ENCODE measurements at places on chromosomes 1 and 21.

DNA sequence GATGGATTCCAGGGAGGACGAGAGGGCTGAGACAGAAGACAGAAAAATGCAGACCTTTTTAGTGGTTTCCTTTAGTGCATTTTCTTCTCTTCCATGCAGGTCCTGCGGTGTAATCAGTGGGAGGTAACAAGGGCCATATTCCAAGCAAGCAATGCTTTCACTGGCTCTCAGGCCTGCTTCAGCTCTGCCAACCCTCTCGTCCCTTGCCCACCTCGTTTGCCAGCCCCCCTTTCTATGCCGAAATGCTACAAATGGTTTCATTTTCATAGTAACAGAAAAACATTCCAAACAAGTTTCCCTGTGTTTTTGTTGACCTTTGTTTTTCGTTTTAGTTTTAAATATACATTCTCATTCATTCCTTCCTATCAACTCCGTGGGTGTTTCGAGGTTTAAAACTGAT lies 443.1 kb downstream of the TTLL7 start:
- no peak for DNase-seq

DNA sequence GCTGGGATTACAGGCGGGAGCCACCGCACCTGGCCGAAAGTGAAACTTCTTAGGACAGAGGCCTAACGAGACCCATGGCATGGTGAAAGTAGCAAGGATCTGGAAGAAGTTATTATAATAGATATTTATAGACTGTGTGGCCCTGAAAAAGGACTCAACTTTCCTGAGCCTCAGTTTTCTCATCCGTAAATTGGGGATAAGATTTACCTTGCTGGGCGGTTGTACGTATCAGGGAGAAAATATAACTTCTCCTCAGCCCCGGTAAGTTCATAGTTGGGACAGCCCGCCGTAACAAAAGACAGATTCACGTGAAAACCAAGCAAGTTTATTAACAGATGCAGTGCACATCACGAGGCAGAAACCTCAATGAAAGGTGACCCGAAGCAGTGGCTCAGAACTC lies 5.5 kb upstream of the PIK3CD start:
- no peak for DNase-seq

DNA sequence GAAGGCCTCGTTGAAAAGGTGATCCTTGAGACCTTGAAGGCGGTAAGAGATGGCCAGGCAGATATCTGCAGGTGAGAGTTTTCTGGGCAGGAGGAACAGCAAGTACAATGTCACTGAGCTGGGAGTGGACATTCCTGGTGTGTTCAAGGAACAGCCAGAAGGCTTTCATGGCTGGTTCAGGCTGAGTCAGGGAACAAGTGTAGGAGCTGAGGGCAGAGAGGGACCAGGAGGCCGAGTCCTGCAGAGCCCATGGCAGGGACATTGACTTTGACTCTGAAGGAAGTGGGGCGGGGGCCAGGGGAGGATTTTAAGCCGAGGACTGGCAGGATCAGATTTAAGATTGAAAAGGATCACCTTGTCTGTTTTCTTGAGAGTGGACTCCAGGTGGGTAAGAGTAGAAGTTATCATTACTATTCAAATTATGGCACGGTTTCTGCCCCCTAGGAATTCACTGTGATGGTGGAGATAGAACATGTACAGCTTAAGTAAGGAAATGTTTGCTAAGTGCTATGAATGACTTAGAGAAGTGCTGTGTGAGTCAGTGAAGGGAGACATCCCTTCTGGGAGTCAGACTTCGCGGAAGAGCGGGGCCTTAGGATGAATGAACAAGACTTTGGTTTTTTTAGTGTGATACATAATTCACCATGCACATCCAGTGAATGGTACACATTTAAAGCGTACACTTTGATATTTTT lies 202.3 kb downstream of the KIF26B start:
- no peak for DNase-seq

DNA sequence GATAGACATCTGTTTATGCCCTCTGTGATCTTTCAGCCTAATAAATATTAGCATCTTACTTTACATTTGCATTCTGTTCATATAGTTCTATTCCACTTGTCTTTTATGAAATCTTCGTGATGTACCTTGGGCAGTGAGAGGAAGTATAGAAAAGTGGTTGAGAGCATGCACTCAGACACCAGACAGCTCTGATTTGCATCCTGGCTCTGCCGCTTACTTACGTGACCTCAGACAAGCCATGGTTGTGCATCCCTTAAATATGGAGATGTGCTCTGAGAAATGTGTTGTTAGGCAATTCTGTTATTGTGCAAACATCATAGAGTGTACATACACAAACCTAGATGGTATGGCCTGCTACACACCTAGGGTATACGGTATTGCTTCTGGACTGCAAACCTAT lies 22.9 kb downstream of the OVGP1 start:
- no peak for DNase-seq

GRCh38 chr1:9687120-9687873 lies 35.8 kb downstream of the PIK3CD start:
- peak; percentile 34 for DNase-seq

- DNase-seq, result no peak
Observed at GRCh38 chr1:39666772-39667171, 5.1 kb downstream of the NT5C1A start.

DNA sequence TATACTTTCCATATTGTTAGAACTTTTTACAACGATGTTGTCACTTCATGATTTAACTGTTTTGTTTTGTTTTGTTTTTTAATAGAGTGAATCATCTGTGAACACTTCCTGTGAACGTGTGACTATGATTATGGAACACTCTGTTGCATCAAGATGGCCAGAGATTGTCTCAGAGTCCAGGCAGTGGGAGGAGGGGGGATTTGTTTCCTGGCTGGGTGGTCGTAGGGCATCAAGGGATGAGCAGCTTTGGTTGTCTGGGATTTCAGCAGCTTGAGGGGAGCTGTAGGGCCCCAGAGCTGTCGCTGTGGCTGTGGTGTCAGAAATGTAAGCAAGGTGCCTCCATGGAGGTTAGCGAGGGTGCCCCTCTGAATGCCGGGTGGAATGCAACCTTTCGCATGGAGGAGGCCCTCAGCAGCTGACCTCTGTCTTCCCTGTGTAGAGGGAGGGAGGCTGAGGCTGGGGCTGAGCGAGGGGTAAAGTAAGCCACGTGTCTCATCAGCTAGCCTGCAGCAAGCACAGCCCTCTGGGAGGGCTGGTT lies 21.4 kb downstream of the NEK2 start:
- no peak for DNase-seq

- DNase-seq, result no peak
Observed at GRCh38 chr1:88399690-88400089, 284.4 kb upstream of the PKN2 start.

DNA sequence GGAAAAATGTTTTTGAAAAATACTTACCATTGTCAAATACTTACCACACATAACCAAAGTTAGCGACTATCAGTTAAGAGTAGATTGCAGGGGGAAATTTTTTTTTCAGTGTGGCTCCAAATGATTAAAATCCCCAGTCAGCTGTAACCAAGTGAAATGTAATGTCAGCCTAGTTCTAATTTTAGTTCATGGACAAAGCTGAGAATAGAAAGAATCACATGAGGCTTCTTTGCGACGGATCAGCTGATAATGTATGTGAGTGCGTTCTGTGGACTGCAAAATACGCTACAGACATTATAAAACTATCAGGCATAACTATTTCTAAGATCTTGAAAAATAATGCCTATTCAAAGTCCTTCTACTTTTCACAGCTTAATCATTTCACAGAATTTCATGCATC lies at the start of gene LRRC39:
Gene LRRC39, minus strand, starts transcription at position 166 of the 400 bp plus-strand sequence. CDS start 9,740 bp downstream, outside the sequence.
- no peak for DNase-seq

DNA sequence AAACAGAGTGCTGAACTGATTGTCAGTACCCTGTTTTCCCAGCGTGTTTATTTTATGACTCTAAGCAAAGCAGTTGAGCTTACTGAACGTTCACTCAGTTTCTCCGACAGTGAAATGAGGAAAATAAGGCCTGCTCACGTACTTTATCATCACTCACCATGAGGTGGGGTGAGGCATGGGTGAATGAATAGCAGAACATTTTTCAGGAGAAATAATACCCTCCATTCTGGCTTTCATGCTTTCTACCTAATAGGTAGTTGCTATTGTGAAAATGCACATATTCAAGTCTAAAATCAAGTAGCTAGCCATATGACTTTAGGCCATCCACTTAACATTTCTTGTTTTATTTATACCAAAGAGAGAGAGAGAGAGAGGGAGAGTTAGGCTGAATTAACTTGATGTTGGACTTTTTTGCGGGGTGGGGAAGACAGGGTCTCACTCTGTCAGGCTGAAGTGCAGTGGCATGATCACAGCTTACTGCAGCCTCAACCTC lies 178.2 kb downstream of the VPS13D start:
- no peak for DNase-seq

DNA sequence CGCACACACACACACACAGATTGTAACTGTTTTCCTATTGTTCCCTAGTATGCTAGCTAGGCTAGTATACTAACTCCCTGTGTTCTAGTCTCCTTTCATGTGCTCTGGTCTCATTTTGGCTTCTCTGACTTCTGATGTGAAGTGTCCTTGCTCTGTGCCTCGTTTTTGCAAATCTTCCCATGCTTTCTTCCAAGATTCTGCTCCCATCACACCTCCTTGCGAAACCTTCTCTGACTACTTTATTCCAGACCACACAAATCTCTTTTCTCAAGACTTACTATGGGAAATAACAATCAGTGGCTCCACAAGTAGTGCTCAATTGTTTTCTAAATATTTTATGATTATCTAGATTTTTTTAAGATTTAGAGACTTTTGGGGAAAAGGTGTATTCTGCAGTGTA lies 10.3 kb downstream of the PRRX1 start:
- DNase-seq, result no peak

DNA sequence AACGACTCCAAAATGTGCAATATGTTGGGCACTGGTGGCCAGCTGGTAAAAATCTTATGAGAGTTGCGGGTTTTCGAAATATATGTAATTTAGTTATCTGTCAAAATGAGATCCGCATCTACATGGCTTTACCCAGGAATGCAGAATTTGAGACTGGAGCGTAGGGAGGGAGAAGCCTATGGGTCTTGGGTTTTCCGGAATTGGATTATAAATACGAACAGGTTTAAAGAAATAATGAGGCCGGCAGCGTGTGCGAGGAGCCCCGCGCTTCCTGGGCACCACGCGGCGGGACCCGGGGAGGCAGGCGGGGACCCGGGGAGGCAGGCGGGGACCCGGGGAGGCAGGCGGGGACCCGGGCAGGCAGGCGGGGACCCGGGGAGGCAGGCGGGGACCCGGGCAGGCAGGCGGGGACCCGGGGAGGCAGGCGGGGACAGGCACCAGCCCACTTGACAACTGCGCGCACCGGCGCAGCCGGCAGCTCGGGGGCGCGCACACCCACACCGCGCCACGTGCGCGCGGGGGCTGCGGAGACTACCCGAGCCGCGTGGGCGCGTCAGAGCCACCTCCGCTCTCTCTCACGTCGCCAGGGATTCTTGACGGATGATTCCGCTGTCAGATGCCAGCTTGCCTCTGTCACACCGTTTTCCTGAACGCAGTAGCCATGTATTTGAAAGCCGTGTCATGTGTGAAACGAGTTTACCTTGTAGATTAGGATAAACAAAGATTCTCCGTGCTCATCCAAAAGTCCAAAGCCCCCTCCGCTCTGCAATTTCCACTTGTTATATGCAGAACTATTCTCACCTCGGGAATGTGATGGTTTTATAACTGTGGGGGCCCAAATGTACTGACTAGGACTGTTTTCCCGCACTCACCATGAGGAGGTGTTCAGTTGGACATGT lies 54.3 kb upstream of the HNRNPU start:
- DNase-seq, result peak; percentile 66

DNA sequence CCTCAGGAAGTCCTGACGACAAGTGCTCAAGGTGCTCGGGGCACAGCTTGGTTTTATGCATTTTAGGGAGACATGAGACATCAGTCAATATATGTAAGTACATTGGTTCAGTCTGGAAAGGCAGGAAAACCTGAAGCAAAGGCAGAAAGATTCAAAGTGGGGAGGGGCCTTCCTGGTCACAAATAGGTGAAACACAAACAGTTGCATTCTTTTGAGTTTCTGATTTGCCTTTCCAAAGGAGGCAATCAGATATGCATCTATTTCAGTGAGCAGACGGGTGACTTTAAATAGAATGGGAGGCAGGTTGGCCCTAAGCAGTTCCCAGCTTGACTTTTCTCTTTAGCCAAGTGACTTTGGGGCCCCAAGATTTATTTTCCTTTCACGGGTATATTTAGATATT lies 8.9 kb upstream of the RNF187 start:
- DNase-seq, result no peak

- no peak for DNase-seq
Observed at GRCh38 chr1:6800745-6801144, 15.5 kb downstream of the CAMTA1 start.

DNA sequence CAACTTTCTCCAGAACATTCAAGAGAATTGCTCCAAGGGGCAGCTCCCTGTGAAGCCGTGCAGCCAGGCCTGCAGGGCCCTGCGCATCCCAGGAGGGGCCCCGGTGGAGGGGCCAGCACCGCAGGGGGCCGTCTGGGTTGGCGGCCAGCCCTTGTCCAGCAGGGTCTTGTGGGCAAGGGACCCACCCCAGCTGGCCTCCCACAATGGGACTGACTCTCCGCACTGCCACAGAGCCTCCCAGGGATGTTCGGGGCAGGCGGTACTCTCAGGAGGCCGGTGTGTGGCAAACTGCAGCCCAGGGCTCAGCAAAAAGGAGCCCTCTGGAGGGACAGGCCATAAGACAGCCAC lies 68.2 kb upstream of the COL6A1 start:
- DNase-seq, result no peak

- no peak for DNase-seq
Observed at GRCh38 chr1:37437087-37437486, 37.3 kb upstream of the ZC3H12A start.

DNA sequence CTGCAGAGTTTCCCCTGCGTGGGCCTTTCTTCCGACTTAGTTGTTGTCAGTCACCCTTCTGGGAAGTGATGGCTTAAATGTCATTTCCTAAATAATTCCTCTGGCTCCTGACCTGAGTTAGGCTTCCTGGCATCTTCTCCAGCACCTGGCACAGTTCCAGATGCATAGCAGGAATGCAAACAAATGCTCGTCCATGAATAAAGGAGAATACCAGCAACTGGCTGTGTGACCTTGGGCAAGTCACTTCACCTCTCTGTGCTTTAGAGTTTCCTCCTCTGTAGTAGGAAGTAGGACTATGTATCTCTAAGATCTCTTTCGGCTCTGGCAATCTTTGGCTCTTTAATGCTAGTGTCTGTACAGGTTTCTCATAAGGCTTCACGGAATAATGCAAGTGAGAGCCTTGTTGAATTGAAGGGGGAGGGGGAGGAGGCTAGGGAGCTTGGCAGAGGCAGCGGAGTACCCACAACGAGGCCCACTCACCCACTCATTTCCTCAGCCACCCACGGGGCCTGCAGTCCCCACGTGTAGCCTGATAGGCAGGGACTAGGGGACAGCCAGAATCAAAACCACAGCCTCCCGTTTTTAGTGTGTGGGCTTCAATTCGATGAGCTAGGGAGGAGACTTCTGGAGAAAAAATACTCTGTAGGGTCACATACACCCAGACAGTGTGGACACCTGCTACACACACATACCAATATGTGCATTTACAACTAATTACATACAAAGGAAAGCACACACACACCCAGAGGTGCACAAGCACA lies 48.1 kb downstream of the TENT5C start:
- DNase-seq, result no peak

Measured in naive thymus-derived CD4-positive, alpha-beta T cell (primary cell).